ENCODE measurements at places on chromosomes 11 and 22.

- peak; percentile 48 for DNase-seq
Measured at GRCh38 chr11:120622189-120622875, 110.8 kb downstream of the GRIK4 start.

DNA sequence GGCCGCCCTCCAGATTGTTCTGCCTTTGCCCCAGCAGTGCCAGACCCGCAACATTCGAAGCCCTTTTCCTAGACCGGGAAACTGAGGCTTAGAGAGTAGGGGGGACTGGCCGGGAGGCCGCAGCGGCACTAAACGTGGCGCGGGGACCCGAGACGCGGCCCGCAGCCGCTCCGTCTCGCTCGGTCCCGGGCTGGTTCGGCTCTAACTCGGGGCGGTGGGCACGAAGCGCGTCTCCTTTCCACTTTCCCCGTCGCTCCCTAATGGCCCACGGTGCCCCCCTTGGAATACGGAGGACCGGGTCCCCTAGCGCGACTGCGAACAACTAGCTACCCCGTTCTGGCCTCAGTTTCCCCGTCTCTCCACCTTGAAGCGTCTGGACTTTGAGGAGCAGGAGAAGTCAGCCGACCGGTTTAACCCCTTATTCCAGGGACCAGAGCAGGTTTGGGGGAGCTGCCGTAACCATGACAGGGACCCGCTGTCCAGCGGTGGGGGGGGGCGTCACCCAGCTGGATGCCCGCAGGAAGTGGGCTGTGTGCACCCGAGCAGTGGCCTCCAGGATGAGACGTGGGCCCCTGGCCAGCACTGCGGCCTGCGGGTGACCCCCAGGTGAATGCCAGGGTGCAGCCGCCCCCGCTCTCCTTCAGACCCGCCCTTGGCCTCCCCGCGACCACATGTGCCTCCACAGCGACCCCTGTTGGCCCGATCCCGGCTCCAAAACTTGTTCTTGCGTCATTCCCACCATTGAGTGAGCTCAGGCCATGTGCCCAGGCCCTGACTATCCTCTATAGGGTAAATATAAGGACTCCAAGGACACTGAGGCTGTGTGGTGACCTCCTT, 1.1 kb downstream of the CDC42EP1 start:
- DNase-seq = peak; percentile 89

DNA sequence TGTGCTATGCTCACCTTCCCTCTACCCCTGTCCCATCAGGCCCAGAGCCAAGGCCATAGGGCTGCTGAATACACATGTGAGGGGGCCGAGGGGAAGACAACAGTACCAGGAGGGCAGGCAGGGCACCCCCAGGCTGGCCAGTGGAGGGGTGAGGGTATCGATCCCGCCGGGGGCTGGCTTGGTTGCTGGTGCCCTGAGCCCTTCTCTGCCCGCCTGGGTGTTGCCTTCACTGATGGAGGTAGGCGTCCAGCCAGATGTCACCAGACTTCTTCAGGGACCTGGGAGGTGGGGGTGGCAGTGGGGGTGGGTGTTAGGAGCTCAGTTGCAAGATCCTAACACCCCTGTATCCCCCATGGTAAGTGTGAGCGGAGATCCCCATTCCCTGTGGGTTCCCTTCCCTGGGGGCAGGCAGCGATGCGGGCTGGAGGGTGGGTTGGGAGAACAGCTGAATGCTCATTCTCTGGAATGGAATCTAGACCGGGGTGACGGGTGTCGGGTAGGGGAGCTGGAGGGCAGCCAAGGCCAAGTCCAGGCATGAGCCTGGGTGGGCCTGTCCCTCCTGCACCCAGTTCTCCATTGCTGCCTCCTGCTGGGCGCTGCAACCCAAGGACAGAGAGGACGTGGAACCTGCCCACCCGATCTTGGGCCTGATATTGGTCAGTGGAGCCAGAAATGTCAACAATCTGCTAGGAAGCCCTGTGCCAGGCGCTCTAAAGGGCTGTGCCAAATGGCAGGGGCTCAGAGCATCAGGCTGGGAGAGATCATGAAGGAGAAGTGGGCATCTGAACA, 17.6 kb downstream of the FADS3 start:
- DNase-seq = no peak

GRCh38 chr11:65417702-65418430, 4.7 kb upstream of the NEAT1 start:
- peak; percentile 75 for DNase-seq

DNA sequence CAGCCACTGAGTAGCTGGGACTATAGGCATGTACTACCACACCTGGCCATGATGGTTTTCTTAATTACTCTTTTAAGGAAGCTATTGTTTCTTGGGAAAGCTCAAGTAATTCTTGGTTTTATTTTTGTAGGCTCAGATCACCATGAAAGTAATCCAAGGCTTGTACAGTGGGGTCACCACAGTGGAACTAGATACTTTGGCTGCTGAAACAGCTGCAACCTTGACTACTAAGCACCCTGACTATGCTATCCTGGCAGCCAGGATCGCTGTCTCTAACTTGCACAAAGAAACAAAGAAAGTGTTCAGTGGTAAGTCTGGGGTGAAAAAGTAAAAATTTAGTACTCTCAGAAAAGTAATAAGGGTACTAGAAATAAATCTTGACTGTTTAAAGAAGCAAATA, 11.3 kb downstream of the RRM1 start:
- DNase-seq = no peak

DNA sequence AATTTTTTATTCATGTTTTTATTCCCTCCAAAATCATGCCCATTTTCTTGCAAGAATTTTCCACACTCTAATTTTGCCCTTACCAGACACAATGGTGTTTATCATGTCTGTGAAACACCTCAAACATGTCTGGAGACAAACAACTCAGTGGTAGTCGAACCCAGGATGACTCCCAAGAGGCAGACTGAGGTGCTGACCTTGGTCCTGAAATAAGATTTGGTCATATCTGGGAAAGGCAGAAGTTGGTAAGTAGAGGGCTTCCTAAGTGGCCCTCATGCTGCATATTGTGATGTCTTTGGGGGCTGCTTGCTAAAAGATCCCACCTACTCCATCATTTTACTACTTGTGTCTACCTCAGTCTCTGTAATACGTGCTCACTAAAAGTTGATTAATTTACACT, 369.4 kb upstream of the ISX start:
- no peak for DNase-seq

- peak; percentile 54 for DNase-seq
Measured at GRCh38 chr11:1879941-1880720, 11.6 kb downstream of the PRR33 start.

- DNase-seq = peak; percentile 38
Measured at GRCh38 chr11:130162733-130163132, 3.2 kb downstream of the ST14 start.

- peak; percentile 73 for DNase-seq
Measured at GRCh38 chr22:41917903-41918791, 3.3 kb upstream of the SHISA8 start.

DNA sequence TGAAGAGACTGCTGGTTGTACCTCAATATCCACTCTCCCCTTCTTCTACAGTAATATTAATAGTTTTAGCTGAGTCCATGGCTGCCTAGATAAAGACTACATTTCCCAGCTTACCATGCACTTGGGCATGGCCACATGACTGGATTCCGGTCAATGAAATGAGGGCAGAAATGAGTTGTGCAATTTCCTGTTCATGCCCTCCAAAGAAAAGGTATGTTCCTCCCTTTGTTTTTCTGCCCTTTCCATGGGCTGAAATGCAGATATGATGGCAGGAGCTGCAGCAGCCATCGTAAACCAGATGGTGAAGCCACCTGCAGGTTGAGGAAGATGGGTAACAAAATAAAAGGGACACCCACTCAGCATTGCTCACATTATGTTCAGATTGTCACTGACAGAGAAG, 15.3 kb upstream of the ELFN2 start:
- DNase-seq = peak; percentile 48

DNA sequence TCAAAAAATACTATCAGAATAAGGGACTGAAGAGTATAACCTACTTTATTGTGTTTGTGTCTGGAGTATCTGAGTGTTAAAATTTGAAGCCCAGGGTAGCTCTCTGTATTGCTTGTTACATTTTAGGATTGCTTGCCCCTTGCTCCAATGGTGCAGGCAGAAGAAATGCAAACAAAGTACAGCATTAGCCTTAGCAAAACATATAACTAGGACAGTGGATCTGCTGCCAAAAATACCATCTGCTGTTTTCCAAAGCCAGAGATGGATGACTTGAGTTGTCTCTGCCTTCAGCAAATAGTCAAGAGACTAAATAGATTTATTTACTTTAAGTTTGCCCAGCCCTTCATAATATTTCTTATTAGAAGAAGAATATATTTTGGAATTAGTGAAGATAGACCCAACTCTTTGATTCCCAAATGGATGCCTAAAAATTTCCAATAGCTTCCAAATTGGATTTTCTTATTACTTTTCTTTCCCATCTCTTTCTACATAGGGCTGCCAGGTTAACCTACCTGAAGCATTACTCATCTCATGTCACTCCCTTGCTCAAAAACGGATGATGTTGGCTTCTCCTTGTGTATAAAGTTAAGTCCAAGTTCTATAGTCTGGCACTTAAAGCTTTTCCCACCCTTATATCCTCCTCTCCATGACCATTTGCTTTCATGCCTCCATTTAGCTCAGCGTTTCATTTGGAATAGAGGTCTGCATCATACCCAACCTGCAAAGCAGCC, 66.3 kb downstream of the LDLRAD3 start:
- DNase-seq = no peak

DNA sequence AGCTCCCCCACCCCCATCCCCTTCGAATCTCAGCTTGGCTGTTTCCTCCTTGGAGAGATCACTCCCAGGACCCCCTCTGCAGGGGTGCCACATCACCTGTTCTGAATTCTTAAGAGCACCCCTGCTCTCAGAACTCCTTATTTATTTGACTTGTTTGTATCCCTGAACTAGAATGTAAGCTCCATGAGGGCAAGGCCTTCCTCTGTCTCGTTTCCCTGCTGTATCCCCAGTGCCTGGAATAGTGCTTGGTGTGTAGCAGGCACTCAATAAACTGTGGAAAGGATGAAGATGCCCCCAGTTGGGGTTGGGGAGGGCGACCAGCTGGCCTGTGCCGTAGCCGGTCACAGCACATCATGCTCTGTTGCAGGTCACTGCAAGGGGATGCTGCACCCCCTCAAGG, 3.6 kb upstream of the MDK start:
- no peak for DNase-seq

DNA sequence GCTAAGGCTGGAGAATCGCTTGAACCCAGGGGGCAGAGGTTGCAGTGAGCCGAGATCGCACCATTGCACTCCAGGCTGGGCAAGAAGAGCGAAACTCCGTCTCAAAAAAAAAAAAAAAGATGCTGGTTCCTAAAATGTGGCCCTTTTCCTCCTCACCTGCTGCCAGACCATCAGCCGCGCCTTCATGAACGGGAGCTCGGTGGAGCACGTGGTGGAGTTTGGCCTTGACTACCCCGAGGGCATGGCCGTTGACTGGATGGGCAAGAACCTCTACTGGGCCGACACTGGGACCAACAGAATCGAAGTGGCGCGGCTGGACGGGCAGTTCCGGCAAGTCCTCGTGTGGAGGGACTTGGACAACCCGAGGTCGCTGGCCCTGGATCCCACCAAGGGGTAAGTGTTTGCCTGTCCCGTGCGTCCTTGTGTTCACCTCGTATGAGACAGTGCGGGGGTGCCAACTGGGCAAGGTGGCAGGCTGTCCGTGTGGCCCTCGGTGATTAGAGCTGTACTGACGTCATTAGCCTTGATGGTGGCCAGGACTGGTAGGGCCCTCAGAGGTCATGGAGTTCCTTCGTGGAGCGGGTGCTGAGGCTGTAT, 50.7 kb upstream of the PPP6R3 start:
- DNase-seq = no peak

DNA sequence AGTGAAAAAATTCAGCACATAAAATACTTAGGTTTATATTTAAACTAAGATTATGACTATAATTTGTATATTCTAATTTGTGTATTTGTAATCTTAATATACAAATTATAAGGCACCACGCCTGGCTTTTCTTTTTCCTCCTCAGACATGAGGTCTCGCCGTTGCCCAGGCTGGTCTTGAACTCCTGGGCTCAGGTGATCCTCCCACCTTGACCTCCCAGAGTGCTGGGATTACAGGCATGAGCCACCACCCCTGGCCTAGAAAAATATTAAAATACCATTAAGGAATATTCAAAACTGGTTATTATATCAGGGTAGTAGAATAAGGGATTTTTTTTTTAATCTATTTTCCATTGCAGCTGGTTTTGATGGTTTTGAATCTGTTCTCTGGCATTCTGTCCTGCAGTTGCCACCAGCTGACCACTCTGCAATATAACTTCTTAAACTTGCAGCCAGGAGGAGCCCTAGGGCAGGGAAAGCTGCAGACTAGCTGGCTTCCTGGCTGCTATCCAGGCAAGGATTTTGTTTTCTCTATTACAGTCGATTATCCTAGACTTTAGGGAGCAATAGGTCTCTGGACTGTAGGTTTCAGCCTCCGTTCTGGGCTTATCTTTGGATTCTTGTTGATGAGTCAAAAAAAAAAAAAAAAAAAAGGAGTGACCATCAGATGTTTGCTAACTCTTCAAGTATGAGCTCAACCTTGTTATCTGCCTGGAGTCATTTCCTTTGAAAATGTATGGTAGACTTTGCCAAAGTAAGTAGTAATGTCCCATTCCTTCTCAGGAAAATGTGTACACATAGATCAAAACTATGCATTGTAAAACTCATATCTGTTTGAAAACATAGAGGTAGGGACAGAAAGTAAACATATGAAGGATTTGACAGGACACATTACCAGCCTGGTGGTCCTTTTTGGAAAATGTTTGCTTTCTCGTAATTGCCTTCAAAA, 13.2 kb downstream of the POLA2 start:
- peak; percentile 69 for DNase-seq

GRCh38 chr22:39395936-39396796, 3.4 kb upstream of the TAB1 start:
- DNase-seq = no peak

DNA sequence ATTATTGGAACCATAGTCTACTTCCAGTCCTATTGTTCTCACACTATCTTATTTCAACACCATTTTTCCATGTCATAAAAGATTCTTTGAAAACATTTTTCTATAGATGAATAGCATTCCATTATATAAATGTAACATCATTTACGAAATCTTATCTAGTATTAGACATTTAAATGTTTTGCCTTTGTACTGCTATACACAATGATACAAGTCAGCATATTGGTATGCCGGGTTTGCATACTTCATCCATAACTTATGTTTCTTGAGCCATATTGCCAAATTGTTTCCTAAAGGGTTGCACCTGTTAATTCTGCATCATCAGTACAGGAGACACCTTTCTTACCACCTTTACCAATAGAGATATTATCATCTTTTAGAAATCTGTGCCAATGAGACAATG, 68.2 kb downstream of the SYT13 start:
- DNase-seq = no peak

DNA sequence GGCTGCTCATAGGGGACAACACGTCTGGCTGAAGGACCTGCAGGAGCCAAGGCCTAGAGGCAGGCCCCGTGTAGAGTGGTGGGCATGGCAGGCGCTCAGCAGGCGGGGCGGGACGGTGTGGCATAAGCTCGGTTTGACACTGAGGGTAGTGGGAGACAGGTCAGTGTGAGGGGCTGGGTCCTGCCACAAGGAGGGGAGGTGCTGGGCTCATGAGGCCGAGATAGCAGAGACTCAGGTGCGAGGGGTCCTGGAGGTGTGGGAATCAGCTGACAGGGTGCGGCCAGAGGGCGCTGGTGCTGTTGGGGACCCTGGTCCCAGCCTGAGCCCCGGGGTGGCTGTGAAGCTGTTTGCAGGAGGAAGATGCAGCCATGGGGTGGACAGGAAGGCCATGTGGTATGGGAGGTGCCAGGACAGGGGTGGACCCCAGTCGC, 6.7 kb downstream of the SLC22A12 start:
- DNase-seq = no peak
